T-helper 17 cell (primary cell): ENCODE measurements at places on chromosomes 7 and 10. TPM values are rescaled to one million over a fixed set of nuclear protein-coding genes. Genes with fewer than 3 reads are reported as not detected.

PARD3 gene
- 8.2 TPM for total RNA-seq

PRPS1L1 gene
- total RNA-seq = not detected

KCNIP2 gene
- 2.9 TPM for total RNA-seq

SPDYE16 gene
- 0.91 TPM for total RNA-seq

PODXL gene
- 1.1 TPM for total RNA-seq

FEZF1 gene
- not detected for total RNA-seq

ITGB8 gene
- total RNA-seq = 0.37 TPM

GJD4 gene
- not detected for total RNA-seq

GRCh38 chr7:47941136-47941844, 7.0 kb downstream of the PKD1L1 start:
- no peak for DNase-seq

- DNase-seq = no peak
These were observed 58.0 kb downstream of the CHST15 start for GRCh38 chr10:124035306-124035927.

DNA sequence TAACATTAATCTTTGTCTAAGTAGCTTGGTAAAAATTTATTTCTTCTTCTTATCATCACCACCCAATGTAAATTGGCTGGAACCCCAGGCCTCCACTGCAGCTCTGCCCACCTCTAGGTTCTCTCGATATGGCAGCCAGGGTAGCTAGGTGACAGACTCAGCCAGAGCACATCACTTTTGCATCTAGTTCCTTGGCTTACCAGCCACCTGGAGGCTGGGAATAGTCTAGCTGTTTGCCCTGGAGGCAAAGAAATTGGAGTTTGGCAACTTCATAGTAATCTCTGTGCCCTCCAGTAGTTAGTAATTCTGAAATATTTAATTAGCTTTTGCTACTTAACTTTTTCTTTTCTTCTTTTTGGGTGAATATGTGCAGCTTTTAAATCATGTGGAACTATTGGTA, 9.4 kb downstream of the IFRD1 start:
- DNase-seq = no peak

GRCh38 chr10:29332761-29333148, 43.9 kb downstream of the LYZL1 start:
- no peak for DNase-seq

DNA sequence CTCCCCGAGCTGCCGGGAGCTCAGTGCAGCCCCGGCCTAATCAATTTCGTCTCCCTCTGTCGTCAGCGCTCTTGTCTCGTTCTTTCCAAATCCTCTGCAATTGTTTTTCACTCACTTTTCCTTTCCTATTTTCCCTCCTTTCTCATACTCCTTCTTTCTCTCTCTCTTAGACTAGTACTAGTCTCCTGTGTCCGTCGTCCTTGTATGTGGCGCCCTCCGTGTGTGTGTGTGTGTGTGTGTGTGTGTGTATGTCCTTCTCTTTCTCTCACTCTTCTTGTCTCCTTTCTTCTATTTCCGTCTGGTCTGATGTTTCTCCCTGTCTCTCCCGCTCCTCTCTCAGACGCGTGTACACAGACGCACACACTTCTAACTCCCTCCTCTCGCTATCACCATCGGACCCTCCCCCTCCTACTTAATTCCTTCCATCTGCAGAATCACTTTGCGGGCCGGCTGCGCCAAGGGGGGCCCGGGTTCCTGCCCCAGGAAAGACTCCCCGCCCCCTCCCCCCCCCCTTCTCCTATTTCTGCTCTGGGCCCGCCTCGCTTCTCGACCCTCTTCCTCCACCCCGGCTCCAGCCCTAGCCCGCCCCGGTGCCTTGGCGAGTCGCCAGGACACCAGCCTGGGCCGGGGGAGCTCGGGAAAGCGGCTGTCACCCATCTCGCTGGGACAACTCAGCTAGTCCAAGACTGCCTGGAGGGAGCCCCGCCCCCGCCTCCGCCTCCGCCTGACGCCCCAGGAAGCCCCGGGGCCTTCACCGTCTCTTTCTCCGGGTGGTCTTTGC, 743 bp upstream of the ZCCHC24 start:
- peak; percentile 38 for DNase-seq

- DNase-seq = no peak
These were observed 1.4 kb upstream of the ZYX start for GRCh38 chr7:143379611-143380259.

DNA sequence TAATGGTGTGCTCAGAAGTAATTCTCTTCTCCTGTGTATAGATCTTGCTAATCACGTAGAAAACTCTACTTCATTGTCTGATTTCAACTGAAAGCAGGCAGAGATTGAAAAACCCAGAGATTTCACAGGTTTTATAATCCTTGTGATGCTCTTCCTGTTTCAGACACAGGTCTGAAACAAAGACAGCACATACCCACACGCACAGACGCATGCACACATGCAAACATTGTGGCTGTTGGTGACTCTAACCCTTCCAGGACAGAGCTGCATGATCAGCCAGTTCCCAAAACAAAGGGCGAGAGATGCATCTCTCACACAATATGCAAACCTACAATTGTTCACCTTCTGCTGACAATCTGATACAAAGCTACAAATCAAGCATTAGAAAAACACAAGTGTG, 11.1 kb upstream of the TFEC start:
- DNase-seq = no peak

GRCh38 chr7:38413784-38414183, 140.3 kb upstream of the TARP start:
- DNase-seq = no peak

DNA sequence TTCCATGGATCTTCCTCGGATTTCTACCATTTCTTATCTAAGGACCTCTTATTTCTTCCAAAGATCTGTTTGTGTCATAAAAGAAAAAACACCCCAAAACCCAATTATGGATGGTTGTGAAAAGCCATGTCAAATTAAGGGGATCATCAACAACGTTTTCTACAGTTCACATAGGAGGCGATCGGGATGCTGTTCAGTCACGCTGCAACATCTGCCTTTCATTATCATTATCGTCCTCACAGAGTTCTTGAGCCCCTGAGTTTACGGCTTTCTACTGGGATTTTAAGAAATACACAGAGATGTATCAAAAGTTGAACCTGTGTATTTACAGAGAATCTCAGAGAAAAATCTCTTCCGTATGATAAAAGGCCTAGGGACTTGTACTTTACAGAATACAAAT, 101.4 kb downstream of the GRM8 start:
- DNase-seq = no peak

DNA sequence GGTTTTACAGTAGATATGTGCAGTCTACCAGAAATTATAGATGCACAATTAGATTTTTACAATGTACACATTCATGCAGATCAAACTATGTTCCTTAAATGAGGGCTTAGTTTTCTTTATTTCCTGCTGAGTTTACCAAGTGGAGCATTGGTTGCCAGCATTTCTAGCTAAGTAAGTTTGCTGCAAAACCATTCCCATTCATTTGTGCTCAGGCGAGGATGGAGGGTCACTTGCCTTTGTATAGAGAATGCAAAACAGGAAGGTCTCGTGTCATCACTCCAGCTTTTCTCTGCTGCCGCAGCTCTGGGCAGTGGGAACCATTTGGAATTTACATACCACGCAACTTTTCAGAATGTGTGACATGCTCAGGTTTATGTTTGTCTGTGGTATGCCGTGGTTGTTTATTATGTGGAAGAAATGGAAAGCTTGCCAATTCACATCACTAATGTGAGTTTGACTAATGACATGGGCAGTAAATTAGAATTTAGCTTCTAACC, 198.6 kb downstream of the TRIL start:
- no peak for DNase-seq
